ENCODE measurements at places on chromosomes 12 and 14. TPM values are rescaled to one million over a fixed set of nuclear protein-coding genes. Genes with fewer than 3 reads are reported as not detected.

DNA sequence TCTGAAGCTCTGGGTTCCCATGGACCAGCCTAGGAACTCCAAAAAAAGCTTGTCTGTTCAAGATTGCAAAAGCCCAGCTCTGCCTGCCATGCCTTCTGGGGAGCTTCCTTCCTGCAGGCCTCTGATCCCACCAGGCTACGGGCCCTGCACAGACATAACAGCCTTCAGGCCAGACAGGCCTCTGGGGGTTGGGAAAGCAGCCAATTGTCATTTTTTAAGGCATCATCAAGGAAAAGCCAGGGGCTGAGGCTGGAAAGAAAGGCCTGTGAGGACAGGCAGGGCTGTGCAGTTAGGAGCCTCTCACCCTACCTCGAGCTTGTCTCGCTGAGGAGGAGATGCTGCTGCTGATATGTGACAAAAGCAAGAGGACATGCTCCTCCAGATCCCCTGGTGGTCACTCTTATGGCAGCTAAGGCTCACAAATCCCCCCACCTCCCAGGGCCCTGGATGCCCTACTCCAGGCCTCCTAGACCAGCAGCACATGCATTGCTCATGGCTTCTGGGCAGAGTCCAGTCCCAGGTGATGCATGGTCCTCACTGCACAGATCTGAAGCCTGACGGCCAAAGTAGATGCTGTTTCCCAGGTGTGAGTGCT is 2.9 kb downstream of the TMEM229B start:
- peak; percentile 30 for DNase-seq
- peaks cover 3% of the 10 kb centered on the region for H3K36me3 ChIP-seq
- no peaks in the 10 kb centered on the region for H3K27me3 ChIP-seq
- H3K4me1 ChIP-seq = peaks cover 20% of the 10 kb centered on the region
- H3K4me3 ChIP-seq = no peak overlapping the region
- H3K27ac ChIP-seq = no peak overlapping the region

GRCh38 chr12:23889069-23889440 is 60.4 kb downstream of the SOX5 start:
- no peaks in the 10 kb centered on the region for H3K27me3 ChIP-seq
- no peaks in the 10 kb centered on the region for H3K36me3 ChIP-seq
- H3K4me1 ChIP-seq = no peaks in the 10 kb centered on the region
- no peak overlapping the region for H3K4me3 ChIP-seq
- no peak for DNase-seq

DNA sequence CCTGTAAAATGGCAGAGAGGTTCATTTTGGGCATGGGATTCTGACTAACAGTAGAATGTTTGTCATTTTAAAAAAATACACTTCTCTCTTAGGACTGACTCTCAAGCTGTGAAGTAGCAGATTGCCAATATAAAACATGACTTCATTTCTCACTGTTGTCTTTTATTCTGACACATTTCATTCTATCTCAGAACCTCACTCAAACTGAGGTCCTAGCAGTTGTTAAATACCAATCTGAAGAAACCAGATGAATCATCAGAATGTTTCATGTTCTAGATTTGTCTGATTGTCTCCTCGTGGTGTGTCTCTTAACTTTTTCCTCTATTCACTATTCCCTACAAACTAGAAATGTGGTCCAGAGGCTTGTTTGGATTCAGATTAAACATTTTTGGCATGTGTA is 276.5 kb upstream of the NPAS3 start:
- H3K27me3 ChIP-seq = no peaks in the 10 kb centered on the region
- no peak overlapping the region for H3K27ac ChIP-seq
- H3K4me1 ChIP-seq = no peaks in the 10 kb centered on the region
- DNase-seq = no peak
- no peaks in the 10 kb centered on the region for H3K36me3 ChIP-seq

GRCh38 chr12:46177837-46178608 is 90.8 kb downstream of the SLC38A1 start:
- no peaks in the 10 kb centered on the region for H3K27me3 ChIP-seq
- no peak for DNase-seq
- no peak overlapping the region for H3K4me3 ChIP-seq

DNA sequence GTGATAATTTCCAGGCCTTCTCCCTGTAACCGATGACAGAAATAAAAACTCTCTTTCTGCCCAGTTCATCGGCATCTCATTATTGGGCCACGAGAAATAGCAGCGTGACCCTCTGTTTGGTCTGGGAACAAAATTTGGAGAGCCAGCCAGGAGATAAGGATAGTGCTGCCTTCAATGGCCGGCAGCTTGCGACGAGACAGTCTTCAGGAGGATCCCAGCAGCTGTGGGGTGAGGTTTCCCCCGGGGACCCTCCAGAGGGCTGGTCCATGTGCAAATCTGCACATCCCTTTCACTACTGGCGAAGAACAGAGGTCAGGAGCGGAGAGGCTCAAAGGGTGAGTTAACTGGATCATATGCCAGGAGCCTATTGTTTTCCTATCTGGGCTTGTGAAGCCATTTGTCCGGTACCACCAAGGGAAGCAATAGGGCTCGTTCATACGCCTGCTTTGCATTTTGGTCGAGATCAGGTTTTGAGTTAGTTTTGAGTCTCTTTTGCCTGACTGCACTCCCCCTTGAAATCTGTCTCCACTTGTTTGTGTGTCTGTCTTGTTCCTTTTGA is 4.8 kb downstream of the SLC39A2 start:
- no peaks in the 10 kb centered on the region for H3K36me3 ChIP-seq
- H3K4me3 ChIP-seq = no peak overlapping the region
- H3K27me3 ChIP-seq = no peaks in the 10 kb centered on the region
- no peak overlapping the region for H3K27ac ChIP-seq
- DNase-seq = no peak

DNA sequence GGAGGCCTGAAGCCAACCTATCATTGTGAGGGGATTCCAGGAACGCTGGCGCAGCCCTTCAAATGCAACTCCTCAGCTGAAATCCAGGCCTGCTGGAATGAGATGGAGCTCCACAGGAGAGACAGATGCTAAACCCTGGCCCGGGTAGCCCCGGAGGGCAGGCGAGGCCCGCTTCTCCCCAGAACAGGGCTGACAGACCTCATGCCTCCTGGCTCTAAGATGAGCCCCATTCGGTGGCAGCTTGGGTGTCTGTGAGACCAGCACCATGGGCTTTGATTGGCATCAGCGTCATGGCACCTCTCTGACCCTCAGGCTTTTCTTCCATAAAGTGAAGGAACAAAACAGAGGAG is 382.2 kb downstream of the BCL11B start:
- H3K36me3 ChIP-seq = no peaks in the 10 kb centered on the region
- no peaks in the 10 kb centered on the region for H3K27me3 ChIP-seq
- H3K27ac ChIP-seq = no peak overlapping the region
- no peak for DNase-seq
- H3K4me1 ChIP-seq = no peaks in the 10 kb centered on the region

GRCh38 chr14:94655169-94655710 is 43.0 kb downstream of the SERPINA3 start:
- DNase-seq = no peak
- H3K4me3 ChIP-seq = no peak overlapping the region
- no peak overlapping the region for H3K27ac ChIP-seq
- no peaks in the 10 kb centered on the region for H3K27me3 ChIP-seq
- no peaks in the 10 kb centered on the region for H3K4me1 ChIP-seq

DNA sequence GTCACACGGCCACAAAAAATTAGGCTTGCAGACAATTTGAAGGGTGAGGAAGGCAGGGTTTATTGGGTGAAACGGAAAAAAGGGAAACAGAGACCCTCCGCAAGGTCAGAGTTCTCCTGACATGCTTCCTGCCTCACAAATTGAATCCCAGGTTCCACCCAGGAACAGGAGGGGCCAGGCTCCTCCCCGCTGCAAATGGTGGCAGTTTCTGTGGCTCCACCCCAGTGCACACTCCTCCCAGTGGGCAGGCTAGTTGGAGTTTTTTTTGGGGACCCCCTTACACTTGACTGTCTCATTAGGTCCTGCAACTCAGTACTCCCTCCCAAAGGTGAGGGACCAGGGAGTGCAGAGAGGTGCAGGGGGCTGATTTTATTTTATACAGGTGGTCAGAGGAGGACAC is 39.4 kb upstream of the PPP1CC start:
- H3K27me3 ChIP-seq = no peaks in the 10 kb centered on the region
- no peaks in the 10 kb centered on the region for H3K4me1 ChIP-seq
- H3K27ac ChIP-seq = no peak overlapping the region
- H3K36me3 ChIP-seq = no peaks in the 10 kb centered on the region

DNA sequence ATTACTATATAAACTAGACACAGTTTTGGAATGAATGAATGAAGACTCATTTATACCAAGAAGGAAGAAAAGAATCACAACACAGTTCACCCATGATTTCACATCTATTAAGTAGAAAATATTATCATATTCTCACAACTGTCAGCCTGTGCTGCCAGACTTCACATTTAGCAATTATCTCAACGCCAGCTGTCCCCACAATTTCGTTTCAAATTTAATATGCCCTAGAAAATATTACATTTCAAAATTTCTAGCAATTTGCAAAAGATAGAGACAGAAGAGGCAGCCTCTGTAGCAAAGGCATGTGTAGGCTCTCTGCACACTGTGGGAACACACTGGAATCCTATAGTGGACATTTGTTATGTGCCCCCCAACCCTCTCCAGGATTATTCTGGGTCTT is 83.6 kb downstream of the ANKS1B start:
- no peaks in the 10 kb centered on the region for H3K36me3 ChIP-seq
- H3K27ac ChIP-seq = no peak overlapping the region
- H3K4me3 ChIP-seq = no peak overlapping the region
- DNase-seq = no peak
- H3K4me1 ChIP-seq = no peaks in the 10 kb centered on the region
- no peaks in the 10 kb centered on the region for H3K27me3 ChIP-seq

DNA sequence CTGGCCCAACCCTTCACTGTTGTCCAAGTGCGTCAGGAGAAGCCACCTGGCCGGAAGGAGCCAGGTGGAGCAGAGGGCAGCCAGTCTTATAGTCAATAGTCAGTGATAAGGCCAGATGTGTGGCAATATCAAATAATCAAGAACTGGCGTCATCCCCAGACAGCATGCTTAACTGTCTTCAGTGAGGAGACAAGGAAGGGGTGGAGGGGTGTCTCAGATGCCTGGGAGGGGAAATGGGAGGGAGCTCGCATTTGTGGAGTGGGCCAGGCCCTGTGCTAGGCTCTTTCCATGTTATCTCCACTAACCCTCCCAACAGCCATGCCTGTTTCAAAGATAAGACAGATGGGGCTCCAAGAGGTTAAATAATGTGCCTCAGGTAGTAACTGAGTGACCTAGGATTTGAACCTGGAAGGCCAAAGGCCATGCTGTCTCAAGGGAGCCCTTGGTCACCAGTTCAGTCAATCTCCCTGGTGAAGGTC is 48.9 kb upstream of the FOS start:
- no peaks in the 10 kb centered on the region for H3K36me3 ChIP-seq
- peak; percentile 87 for DNase-seq
- H3K4me3 ChIP-seq = no peak overlapping the region
- peak overlapping the region; percentile 56 for H3K27ac ChIP-seq

DNA sequence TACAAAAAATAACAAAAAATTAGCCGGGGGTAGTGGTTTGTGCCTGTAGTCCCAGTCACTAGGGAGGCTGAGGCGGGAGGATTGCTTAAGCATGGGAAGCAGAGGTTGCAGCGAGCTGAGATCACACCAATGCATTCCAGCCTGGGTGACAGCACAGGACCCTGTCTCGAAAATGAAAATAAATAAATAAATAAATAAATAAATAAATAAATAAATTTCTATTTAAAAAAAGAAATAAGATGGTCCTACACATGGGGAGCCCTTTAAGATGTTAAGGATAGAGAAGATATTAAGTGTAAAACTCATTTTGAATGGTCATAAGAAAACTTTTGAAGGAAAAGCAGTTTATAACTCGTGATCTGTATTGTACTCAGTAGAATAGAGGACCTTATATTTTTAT is 8.2 kb upstream of the MRPL42 start:
- no peak overlapping the region for H3K4me3 ChIP-seq
- no peak overlapping the region for H3K27ac ChIP-seq
- no peaks in the 10 kb centered on the region for H3K27me3 ChIP-seq
- no peaks in the 10 kb centered on the region for H3K36me3 ChIP-seq
- H3K4me1 ChIP-seq = no peaks in the 10 kb centered on the region
- DNase-seq = no peak

DNA sequence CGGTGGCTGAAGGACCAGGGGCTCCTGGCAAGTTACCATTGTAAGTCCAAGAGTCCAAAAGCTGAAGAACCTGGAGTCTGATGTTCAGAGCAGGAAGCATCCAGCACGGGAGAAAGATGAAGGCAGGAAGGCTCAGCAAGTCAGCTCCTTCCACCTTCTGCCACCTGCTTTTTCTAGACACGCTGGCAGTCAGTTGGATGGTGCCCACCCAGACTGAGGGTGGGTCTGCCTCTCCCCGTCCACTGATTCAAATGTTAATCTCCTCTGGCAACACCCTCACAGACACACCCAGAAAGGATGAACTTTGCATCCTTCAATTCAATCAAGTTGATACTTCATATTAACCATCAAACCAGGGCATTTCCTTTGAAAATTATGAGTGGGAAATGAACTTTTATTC is 1272.4 kb upstream of the TMEM132C start:
- DNase-seq = no peak
- H3K4me3 ChIP-seq = no peak overlapping the region
- H3K4me1 ChIP-seq = no peaks in the 10 kb centered on the region
- no peaks in the 10 kb centered on the region for H3K36me3 ChIP-seq
- no peak overlapping the region for H3K27ac ChIP-seq
- no peaks in the 10 kb centered on the region for H3K27me3 ChIP-seq

DNA sequence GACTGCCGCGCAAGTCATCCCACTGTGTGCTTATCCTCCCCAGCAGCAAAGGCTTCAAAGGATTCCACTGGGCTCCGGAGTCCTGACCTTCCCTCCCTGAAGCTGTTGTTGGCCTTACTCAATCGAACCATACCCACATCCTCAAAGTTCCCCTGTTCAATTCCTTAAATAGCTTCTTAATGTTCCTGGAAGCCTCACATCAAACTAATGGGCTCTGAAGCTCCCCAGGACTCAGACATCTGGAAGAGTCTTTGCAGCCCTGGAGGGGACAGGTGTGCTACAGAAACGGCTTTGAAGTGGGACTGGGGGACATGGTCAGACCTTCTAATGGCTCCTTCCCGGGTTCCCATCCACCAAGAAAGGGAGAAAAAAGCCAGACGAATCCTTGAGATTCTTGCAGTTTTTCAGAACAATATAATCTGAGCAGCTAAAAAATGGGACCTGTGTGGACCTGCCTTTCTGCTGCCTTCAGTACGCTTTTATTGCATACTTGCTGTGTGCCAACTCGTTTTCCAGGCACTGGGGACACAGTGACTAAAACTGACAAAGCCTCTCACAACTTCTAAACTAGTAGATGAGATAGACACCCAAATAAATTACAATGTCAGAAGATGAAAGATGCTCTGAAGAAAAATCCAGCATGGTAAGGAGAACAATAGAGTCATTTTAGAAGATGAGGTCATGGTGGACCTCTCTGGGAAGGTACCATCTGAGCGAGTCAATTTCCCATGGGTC is 204.5 kb downstream of the MON2 start:
- no peak overlapping the region for H3K27ac ChIP-seq
- H3K4me1 ChIP-seq = no peaks in the 10 kb centered on the region
- H3K36me3 ChIP-seq = no peaks in the 10 kb centered on the region

- no peaks in the 10 kb centered on the region for H3K36me3 ChIP-seq
- H3K4me1 ChIP-seq = peaks cover 5% of the 10 kb centered on the region
- no peak for DNase-seq
- H3K27me3 ChIP-seq = no peaks in the 10 kb centered on the region
These were observed 4.8 kb downstream of the PPP1R36 start for GRCh38 chr14:64554556-64554955.

GRCh38 chr12:24227551-24227950 is 278.1 kb upstream of the SOX5 start:
- no peak overlapping the region for H3K4me3 ChIP-seq
- no peak overlapping the region for H3K27ac ChIP-seq
- H3K36me3 ChIP-seq = no peaks in the 10 kb centered on the region
- H3K4me1 ChIP-seq = no peaks in the 10 kb centered on the region

PIANP gene
- total RNA-seq = not detected

NKX2-8 gene
- total RNA-seq = not detected

AMN1 gene
- 2.9 TPM for total RNA-seq

INSM2 gene
- total RNA-seq = not detected

ATF1 gene
- 42.0 TPM for total RNA-seq

RTN1 gene
- not detected for total RNA-seq

NYNRIN gene
- 2.9 TPM for total RNA-seq

SLC6A13 gene
- not detected for total RNA-seq
